ENCODE measurements at places on chromosomes 4 and X. TPM values are rescaled to one million over a fixed set of nuclear protein-coding genes. Genes with fewer than 3 reads are reported as not detected.

DNA sequence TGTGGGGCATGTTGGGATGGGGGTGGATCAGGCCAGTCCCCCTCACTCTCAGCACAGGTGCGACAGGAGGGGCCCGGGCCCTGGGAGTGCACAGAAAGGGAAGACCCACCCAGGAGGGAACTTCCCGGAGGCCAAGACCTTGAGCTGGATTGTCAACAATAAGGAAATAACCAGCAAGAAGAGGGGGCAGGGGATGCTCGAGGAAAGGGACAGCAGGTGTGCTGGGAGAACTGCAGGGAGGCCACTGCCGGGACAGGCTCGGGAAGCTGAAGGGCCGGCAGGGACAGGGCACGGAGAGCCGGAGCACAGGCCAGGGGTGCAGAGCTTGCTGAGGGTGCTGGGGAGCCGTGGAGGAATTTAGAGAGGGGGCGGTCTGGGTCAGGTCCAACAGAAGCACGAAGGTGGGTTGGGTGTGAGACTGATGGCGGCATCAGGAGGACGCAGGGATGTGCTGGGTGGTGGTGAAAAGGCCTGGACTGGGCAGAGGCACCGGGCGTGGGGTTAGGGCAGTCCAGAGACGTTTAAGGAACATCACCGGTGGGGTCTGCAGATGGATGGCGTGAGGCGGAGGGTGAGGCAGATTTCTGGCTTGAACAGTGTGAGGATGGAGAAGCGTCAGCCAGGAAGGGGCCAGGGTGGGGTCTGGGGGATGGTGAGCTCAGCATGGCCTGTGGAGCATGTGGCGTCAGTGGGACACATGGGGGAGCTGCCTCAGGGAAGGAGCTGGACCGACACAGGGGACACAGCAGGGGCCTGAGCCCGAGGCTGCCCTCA, 54.8 kb downstream of the ADRA2C start:
- DNase-seq, result no peak
- peaks cover 10% of the 10 kb centered on the region for H3K4me1 ChIP-seq
- H3K27me3 ChIP-seq, result peaks cover 3% of the 10 kb centered on the region
- H3K36me3 ChIP-seq, result no peaks in the 10 kb centered on the region

Gene MAGED4B
- 131 TPM for total RNA-seq

GRCh38 chrX:40097504-40098263, at the start of gene BCOR:
BCOR (minus strand) TSS chrX:40097958; CDS start chrX:40077929, 20,029 bp downstream.
- no peaks in the 10 kb centered on the region for H3K36me3 ChIP-seq
- H3K27me3 ChIP-seq, result no peaks in the 10 kb centered on the region
- H3K4me3 ChIP-seq, result peak within 1 kb of the TSS; percentile 91
- DNase-seq, result no peak
- peaks cover 46% of the 10 kb centered on the region for H3K4me1 ChIP-seq
- peak within 1 kb of the TSS; percentile 92 for H3K27ac ChIP-seq

DNA sequence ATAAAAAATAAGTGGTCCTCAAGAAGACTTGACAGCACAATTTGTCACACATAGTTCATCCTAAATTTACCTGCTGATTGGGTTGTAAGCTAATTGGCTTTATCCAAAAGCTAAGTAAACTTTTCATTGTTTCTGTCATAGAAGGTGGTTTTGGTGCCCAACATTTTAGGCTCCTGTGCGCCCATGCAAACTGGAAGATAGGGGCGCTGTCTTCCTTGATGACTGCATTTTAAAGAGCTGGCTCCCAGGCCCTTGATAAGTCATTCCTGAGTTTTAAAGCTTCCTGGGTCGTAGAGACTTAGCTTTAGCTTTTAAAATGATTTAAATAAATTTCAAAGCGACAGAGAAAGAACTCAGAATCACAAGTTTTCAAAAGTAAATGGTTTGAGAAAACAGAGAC, 625.4 kb upstream of the GALNT7 start:
- H3K27me3 ChIP-seq, result no peaks in the 10 kb centered on the region
- no peak for DNase-seq
- H3K4me3 ChIP-seq, result no peak overlapping the region
- H3K4me1 ChIP-seq, result peaks cover 2% of the 10 kb centered on the region
- no peaks in the 10 kb centered on the region for H3K36me3 ChIP-seq

DNA sequence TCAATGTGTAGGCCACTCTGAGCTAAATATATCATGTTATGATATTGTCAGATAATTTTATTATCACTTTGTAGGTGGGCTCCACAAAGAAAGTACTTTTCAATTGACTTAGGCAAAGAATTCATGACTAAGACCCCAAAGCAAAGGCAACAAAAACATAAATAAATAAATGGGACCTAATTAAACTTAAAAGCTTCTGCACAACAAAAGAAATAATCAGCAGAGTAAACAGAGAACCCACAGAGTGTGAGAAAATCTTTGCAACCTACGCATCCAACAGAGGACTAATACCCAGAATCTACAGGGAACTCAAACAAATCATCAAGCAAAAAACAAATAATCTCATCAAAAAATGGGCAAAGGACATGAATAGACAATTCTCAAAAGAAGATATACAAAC, 15.2 kb upstream of the PDLIM5 start:
- H3K4me3 ChIP-seq, result no peak overlapping the region
- H3K36me3 ChIP-seq, result no peaks in the 10 kb centered on the region
- no peaks in the 10 kb centered on the region for H3K27me3 ChIP-seq
- no peak for DNase-seq
- no peak overlapping the region for H3K27ac ChIP-seq

GRCh38 chrX:96713303-96713702, 28.7 kb downstream of the DIAPH2 start:
- H3K4me1 ChIP-seq, result no peaks in the 10 kb centered on the region
- no peaks in the 10 kb centered on the region for H3K36me3 ChIP-seq
- no peak for DNase-seq
- no peak overlapping the region for H3K4me3 ChIP-seq

DNA sequence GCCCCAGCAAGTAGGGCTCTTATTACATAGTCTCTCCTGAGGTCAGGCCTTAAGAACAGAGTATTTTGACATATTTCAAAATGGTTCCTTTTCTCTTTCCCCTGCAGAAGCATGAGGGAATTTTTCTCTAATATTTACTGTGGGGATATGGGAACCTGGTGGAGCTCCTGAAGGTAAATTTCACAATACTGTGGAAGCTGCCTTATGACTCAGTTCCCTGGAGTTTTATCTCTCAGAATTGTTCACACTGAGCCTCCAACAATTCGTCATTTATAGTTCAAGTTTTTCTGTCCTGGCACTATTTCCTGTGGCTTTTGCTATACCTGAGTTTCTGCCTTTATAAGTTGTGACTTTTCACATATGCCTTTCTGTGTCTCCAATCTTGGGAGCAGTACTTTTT, 607.2 kb upstream of the NDST4 start:
- H3K27ac ChIP-seq, result no peak overlapping the region
- no peaks in the 10 kb centered on the region for H3K36me3 ChIP-seq
- no peaks in the 10 kb centered on the region for H3K4me1 ChIP-seq
- no peaks in the 10 kb centered on the region for H3K27me3 ChIP-seq
- DNase-seq, result no peak

- no peak for DNase-seq
- H3K27me3 ChIP-seq, result no peaks in the 10 kb centered on the region
- peaks cover 3% of the 10 kb centered on the region for H3K36me3 ChIP-seq
- H3K27ac ChIP-seq, result no peak overlapping the region
- H3K4me3 ChIP-seq, result no peak overlapping the region
- H3K4me1 ChIP-seq, result peaks cover under 1% of the 10 kb centered on the region
Observed at GRCh38 chr4:107876099-107876498, 51.4 kb downstream of the SGMS2 start.

DNA sequence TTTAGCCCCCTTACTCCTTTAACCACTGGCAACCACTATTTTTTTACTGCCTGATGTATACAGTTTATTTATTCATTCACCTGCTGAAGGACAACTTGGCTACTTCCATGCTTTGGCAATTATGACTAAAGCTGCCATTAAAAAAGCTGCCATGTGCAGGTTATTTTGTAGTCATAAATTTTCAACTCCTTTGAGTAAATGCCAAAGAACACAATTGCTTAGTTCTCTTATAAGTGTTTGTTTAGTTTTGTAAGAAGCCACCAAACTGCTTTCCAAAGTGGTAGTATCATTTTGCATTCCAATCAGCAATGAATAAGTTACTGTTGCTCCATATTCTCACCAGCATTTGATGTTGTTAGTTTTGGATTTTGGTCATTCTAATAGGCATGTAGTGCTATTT, 1831.8 kb downstream of the PCDH7 start:
- H3K27ac ChIP-seq, result no peak overlapping the region
- no peak overlapping the region for H3K4me3 ChIP-seq
- H3K27me3 ChIP-seq, result no peaks in the 10 kb centered on the region
- no peak for DNase-seq
- H3K36me3 ChIP-seq, result no peaks in the 10 kb centered on the region
- H3K4me1 ChIP-seq, result peaks cover 5% of the 10 kb centered on the region

Data from osteocyte (in vitro differentiated cells).